ENCODE measurements at places on chromosomes 6 and 20.

DNA sequence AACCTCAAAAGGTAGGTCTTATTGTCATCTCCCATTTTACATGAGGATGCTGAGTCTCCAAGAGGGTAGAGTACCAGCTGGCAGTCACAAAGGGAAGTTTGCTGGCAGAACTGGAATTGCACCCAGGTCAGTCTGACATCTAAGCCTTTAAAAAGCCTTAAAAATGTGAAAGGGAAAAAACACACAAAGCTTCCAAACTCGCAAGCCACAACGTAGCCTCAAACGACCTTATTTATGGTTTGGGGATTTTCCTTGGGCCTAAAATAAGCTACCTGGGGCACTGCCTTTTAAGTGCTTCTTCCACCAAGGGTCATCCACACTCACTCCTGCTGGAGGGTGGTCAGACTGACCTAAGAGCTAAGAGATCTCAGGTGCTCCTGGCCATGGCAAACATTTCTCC is 2.1 kb downstream of the MBOAT1 start:
- DNase-seq = no peak

- DNase-seq = peak; percentile 56
Observed at GRCh38 chr6:5274231-5274630, 12.9 kb downstream of the FARS2 start.

DNA sequence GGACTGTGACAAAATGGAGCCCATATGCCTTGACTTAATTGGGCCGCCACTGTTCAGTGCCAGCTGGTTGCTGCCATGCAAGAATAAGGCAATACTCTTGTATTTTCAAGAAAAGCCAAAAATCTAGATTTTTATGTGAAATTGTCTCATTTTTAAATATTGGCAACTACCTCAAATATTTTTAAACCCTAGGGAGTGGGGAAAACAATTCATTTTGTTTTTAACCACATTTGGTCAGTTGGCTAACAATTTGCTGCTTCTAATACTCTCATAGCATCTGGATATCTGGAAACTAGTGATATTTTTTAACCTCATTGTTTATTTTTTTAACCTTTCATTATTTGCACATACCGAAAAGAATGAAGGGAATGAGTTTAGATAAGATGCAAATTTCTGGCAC is 91.0 kb downstream of the EYA2 start:
- DNase-seq = no peak

DNA sequence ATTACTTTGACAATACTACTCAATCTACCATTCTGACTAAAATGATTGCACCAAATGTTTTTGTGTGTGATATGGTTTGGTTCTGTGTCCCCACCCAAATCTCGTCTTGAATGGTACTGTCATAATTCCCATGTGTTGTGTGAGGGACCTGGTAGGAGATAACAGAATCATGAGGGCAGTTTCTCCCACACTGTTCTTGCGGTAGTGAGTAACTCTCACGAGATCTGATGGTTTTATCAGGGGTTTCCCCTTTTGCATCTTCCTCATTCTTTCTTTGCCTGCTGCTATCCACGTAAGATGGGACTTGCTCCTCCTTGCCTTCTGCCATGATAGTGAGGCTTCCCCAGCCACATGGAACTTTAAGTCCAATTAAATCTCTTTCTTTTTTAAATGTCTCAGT is 20.8 kb downstream of the SYCP2 start:
- DNase-seq = no peak

DNA sequence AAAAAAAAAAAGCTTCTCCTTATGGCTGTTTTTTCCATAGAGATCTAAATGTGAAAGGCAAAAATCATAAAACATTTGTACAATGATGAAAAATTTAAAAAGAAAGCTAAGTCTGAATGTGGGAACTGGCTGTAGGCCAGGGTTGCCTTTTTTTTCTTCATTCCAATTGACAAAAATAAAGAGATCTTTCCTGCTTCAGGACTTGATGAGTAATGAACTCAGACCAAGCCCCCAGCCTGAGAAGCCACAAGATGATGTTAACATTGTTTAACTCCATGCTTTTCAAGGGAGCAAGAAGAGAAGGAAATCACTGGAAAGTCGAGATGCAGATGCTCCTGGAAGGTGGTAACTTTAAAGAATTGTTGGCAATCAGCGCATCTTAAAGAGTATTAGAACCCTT is 41.4 kb downstream of the TRMT6 start:
- no peak for DNase-seq

- DNase-seq = no peak
Observed at GRCh38 chr6:36079601-36080000, 50.7 kb upstream of the MAPK13 start.

DNA sequence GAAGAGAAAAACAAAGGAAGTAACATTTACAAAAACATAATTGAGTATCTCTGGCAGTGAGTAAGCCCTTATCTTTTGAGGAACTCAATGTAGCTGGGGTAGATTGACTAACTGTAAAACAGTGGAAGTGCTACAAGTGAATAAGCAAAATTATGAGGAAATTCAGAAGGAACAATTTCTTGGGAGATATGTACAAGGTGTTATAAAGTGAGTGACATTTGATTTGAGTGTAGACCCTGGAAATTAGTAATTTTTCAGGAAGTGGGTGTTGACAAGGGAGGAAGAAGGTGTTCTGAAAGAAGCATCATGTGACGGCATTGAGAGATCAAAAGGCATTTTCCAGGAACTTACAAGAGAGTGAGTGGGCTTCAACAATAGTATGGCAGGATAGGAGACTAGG is 22.2 kb downstream of the XRN2 start:
- peak; percentile 47 for DNase-seq

DNA sequence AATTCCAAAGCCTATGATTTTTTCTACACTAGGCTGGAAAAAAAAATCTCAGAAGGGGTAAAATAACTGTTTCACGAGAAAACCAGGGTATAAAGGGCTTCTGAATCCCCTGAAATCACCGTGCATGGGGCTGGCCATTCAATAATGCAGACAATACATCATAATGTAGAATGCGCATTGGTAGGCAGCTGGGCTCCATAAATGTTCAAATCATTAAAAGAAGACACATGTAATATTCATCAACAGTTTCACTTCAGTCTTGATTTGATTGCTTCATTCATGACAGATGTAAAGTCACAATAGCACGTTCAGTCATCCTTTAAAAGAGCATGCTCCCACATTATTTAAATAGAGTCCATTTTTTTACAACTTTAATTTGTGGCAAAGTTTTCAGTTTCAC is 20.5 kb downstream of the PTCHD4 start:
- no peak for DNase-seq

DNA sequence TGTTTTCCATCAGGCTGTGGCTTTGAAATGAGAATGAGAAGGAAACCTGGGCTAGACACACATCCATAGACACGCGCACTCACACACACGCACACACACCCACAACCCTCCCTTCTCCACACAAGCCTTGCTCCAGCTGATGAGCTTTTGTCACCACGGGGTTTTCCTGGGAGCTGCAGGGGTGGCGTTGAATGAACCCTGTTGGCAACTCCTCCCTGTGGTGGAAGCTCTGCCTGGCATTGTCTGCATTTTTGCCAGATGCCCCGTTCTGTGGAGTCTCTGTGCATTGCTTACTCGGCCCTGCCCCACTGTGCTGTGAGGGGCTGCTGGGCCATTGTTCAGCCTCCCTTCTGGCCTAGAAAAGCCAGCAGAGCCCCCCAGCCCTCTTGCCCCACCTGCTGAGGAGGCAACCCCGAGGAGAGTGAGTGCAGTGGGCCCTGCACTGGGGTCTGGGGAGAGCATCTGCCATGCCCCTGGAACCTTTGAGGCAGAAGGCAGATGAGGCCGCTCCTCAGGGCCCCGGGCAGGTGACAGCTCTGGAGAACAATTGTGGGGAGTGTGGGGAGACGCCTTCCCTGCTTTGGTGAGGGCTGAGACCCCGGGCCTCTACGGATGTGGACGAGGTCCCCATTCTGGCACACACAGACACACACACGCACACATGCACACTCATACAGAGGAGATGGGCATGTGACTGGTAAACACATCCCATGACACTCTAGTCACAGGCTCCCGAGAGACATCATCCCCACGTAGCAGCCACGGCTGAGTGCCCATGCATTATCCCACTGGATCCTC is 9.9 kb downstream of the ADIG start:
- no peak for DNase-seq

- DNase-seq = peak; percentile 43
Observed at GRCh38 chr6:157845493-157846259, 22.6 kb downstream of the SNX9 start.

- DNase-seq = no peak
Observed at GRCh38 chr6:116406678-116407345, 36.1 kb downstream of the DSE start.

DNA sequence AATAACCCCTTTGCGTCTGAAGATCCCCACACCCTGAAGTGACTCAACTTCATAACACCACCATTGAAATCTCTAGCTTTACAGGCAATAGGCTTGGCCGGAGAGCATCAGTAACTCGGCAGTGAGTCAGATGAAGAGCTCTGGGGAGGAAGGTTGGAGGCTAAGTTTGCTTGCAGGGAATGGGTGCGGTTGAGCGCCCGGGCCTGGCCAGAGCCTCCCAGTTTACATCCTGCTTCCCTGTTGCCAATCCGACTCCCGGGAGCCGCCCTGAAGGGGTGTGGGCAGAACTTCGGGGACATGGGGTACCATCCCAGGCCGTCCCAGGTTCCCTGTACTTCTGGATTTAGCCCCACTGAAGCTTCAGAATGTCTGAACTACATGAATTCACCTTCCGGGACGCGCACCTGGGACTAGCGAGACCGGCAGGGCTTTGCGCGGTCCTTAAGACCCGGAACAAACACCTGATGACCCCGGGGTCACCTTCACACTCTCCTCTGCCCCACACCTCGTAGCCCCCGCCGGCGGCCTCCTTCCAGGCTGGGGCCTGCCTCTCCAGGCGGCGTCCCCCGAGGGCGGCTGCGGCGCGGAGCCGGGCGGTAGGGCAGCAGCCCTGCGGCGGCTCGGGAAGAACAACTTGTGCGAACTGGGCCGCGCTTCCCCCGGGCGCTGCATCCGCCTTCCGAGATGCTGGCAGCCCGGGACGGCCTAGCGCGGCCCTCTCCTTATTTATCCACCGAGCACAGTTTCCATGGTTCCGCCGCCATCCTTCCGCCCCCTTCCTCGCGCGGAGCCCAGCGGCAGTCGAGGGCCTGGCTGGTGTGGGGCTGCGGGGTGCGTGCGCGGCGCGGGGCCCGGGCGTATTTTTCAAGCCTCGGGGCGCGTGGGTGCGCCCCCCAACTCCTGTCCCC is 56.6 kb upstream of the RREB1 start:
- DNase-seq = no peak

GRCh38 chr6:143397227-143398222 is 53.0 kb downstream of the ADAT2 start:
- DNase-seq = peak; percentile 60
